ENCODE measurements at places on chromosomes 5 and 9.

GRCh38 chr5:95619096-95619495 lies 791 bp upstream of the GPR150 start:
- no peak for DNase-seq

DNA sequence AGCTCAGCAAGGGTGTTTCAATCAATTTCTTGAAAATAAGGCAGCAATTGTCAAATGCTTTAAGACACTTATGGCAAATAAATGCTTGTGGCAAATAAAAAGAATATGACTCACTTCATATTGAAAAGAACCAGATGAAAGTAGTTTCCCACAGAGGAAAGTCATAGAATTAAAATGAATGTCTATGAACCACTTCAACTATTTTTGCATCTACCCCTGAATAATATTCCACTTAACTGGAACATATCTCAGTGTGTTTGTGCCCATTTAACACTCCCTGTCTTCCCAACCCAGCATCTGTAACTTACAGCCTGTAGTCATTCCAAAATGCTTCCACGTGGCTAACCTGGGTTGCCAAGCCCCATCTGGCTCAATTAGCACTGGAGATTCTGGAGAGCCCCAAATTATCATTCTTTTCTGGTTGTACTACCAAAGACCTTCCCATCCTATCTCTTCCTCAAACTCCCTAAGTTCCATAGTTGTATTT lies 84.7 kb downstream of the FEM1C start:
- no peak for DNase-seq

DNA sequence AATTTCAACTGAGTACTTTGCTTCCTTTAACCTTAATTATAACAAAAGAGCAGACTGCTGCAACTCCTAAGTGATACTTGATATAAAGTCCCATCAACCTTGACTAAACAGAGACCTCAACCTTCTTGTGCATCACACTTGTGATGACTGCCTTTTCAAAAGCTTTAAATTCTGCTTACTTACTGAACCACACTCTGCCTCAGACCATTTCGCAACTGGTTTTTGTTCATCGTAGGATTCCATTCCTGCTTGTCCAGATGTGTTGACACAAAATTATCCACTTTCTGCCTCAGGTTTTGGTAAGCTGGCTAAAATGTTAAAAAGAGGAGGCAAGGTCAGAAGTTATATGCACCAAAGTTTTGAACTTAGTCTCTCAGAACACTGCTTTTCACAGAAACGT lies 3.5 kb downstream of the BOD1 start:
- no peak for DNase-seq

- no peak for DNase-seq
Measured at GRCh38 chr5:177431317-177432142, 5.1 kb downstream of the GRK6 start.

DNA sequence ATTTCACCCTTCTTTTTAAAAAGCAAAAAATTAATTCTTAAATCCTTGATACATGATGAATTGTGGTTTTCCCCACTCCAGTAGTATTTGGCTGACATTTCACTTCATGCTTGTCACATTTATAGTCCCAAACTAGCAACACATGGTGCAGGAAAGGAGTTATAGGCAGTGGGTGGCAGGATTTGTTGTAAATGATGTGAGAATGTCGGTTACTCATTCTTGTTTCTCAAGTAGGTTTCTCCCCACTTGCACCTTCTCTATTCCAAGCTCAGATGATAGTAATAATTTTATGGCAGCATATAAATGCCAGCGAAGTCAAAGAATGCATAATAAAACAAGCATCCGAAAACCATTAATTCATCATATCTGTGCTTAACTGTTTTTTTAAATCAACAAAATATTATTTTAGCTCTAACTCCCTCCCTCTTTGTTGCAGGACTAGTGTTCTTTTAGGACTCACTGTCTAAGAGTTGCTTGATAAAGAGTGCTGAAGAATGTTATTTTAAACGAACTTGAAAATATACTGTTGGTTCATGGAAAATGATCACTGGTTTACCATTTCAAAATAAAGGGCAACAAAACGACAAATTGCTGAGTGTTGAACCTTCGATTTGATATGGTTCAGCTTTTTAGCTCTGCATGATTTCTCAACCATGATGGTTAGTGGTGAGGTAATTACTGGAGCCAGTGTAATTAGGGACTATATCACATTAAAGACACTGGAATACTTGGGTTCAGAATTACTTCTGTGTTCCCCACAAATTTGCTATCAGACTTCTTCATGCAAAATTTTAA lies 88.1 kb upstream of the ADAMTSL1 start:
- no peak for DNase-seq

DNA sequence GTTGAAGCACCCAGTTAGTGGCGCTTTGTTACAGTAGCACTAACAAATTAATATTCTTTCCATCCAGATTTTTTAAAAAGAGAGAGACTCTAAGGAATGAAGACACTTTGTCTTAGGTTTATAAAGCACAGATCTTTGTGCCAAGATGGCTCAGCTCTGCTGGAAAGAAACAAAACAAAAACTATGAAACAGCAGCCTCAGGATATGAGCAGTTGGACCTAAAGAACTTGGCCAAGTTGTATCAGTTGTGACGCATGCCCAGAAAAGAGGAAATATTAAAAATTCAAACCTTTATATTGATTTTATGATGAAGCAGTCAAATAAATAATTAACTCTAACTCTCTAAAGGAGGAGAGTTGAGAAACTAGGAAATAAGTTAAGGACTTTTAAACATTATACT lies 427.2 kb downstream of the SPOCK1 start:
- no peak for DNase-seq
